ENCODE measurements at places on chromosomes 16 and 17.

DNA sequence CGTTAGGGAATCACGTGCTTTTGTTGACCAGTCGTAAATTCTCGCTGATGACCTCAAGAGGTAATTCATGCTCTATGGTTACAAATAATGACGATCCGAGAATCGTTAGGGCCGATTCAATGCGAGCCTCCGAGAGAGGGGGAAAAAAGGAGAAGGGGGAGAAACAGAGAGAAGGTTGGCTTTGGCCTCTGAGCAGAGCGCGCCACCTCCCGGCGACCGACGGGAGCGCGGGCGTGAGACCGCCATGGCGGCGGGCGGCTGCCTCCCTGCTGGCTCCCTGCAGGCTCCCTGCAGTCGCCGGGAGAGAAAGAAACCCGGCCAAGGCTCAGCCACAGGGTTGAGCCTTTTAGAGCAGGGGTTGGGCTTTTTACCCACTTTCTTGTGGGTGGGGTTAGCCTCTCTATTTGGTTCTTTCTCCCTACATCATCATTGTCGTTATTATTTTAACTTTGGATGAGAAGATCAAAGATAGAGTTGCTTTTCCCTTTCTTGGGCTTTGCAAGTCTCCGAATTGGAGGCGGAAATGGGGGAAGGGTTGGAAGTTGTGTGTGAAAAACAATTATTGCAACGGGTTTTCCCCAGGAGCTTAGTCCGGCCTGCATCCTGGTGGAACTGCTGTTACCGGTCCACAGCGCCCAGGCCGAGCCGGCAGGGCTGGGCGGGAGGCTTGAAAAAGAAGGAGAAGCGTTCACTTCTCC lies 410 bp upstream of the HOXB5 start:
- peak; percentile 80 for DNase-seq

DNA sequence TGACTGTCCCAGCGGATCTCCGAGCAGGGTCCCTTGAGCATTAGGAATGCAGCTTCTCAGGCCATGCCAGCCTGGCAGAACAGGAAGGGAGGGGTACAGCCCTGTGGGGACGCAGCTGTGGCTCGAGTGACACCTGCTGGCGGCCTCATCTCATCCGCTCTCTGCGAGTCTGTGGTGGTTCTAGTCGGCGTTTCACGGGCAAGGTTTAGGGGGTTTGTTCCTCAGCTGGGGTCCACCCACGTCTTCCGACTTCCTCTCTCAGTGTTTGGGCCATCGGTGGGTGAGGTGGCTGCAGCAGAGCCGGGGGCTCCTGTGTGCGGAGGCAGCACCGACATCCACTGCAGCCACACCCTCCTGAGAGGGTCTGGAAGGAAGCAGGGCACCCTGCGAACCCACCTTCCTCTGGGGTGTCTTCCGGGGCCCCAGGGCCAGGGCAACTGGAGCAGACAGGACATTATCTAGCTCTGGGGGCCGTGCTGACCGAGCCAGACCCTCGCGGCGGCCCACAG lies 33.3 kb downstream of the JPH3 start:
- DNase-seq, result peak; percentile 63

GRCh38 chr17:64259426-64259825 lies 3.6 kb downstream of the TEX2 start:
- DNase-seq, result no peak

DNA sequence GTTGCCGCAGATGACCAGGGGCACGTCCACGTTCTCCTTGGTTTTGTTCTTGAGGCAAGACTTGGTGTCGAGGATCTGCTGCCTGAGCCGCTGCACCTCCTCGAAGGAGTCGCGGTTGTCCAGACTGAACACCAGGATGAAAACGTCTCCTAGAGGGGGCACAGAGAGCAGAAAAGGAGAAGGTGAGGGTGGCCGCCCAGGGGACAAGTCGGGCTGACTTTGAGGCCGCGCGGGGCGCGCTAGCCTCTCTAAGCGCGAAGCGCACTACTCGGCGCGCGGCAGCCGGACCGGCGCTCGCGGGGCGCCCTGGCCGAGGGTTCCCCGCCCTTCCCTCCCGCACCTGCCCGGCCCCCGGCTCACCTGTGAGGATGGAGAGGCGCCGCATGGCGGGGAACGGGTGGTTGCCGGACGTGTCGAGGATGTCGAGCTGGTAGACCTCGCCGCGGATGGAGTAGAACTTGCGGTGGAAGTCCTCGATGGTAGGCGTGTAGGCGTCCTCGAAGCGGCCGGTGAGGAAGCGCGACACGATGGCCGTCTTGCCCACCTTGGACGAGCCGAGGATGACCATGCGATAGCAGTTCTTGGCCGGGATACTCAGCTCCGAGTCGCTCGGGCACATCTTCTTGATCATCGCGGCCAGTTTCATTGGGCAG lies 533 bp downstream of the RASD1 start:
- no peak for DNase-seq

DNA sequence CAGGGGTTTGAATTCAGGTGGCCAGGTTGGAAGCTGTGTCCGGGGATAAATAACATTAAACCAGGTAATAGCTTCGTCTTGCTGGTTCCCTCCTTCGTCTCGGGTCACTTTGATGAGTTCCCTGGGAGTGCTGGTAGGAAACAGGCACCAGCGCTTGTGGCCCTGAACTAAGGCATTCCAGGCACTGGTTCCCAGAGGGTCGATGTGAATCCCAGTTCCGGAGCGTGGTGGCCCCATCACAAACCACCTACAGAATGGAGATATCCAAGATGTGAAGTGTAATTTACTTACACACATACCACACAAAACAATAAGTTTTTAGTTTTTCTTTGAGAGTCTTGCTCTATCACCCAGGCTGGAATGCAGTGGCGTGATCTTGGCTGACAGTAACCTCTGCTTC lies 2.6 kb downstream of the JMJD6 start:
- no peak for DNase-seq

DNA sequence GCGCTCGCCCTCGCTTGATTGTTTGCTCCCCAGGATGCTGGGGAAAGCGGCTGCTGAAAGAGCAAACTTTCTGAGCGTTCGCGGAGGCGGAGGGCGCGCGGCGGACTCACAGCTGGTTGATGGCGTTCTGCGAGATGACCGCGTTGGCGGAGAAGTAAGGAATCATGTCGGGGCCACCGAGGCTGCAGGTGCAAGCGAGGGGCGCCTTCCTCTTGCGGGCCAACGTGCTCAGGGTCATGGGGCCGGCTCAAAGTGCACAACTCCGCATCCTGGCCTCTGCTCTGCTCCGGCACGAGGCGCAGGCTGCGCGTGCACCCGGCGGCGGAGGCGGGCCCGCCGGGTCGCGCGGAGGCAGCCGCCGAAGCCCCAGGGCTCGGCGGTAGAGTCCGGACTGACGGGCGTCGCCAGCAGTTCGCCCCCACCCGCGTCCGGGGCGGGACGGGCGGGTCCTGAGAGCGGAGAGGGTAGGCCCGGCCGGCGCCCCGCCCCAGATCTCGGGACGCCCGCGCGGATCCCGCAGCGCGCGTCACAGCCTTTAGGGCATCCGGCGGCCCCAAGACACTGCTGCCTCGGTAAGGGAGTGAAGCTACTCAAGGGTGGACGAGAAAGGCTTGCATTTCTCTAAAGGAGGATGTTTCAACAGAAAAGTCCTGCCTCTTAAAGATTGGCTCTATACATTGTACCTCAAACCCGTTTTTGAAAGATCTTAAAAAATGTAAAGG lies 138.5 kb upstream of the CORO6 start:
- peak; percentile 87 for DNase-seq

DNA sequence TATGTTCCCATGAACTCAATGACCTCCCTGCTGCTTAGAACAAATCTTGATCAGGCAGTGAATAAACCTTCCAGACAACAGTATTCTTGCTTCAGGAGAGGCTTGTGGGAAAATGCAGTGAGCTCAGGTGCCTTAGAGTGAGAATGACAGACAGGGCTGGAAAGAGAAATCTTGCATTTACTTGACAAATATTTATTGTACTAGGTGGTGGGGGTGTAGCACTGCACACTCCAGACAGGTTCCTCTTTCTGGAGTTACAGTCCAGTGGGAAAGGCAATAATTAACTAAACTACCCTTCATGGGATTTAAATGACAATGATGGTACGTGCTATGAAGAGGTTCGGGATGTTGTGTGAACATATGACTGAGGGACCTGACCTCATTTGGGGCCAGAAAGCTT lies 182.9 kb downstream of the SHISA9 start:
- DNase-seq, result no peak

GRCh38 chr16:4788910-4789309 lies 765 bp upstream of the SEPTIN12 start:
- no peak for DNase-seq

DNA sequence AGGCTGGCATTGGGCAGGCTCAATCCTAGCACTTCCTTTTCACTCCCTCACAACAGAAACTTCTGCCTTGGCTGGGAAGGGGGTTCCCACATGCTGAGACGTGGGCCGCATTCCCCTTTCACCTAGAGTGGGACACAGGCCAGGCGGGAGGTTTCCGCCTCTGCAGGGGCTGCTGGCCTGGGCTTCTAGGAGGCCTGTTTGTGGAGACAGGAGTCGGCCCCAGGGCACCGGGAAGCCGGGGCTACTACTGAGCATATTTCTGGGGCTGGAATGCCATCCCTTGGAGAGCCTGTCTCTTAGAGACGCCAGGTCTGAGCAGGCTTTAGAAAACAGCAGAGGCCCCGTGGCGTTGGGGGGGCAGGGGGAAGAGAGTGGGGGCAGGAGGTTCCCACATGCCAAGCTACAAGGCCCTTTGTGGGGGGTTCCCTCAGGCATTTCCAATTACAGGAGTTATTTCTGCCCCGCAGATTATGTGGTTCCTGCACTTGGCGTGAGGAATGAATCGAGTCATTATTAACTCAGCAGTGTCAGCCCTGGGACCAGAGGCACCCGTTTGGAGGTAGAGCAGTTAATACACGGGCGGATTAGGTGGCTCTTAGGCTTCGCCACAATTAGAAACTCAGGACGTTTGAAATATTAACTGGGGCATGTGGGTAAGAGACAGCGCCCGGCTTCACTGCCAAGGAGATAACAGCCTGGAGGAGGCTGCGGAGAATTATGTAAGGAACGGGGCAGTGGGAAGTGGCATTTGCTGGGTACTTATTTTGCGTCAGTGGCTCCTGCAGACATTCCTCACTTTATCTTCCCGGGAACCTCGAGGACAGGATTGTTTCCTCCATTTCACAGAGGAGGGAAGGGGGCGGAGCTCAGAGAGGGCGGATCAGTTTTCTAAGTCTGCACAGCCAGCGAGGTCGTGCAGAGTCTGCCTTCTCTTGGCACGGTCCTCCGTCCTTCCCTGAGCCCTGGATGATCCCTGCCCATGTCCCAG lies 162.5 kb downstream of the MAF start:
- DNase-seq, result no peak

DNA sequence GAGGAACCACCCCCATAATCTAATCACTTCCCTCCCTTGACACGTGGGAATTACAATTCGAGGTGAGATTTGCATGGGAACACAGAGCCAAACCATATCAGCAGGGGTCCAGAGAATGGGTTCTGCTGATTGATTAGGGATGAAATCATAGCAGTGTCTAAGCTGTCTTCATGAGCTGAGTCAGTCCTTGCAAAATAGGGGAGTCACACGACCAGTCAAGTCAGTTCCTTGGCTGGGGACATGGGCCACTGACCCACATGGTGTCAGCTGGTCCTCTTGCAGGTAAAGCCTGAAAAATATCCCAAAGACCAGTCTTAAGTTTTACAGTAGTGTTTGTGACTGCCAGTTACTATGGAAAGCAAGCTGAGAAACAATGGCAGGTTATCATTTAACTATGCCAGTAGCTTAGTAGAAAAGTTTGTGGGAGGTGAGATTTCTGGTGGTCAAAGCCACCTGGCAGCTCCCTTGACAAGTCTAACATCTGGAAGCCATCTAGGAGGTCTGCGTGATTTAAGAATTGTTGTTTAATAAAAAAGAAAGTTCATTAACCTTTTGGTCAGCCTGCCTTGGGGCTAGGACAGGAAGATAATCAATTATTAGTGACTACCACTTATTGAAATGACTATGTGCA lies 15.7 kb upstream of the ATF7IP2 start:
- no peak for DNase-seq

DNA sequence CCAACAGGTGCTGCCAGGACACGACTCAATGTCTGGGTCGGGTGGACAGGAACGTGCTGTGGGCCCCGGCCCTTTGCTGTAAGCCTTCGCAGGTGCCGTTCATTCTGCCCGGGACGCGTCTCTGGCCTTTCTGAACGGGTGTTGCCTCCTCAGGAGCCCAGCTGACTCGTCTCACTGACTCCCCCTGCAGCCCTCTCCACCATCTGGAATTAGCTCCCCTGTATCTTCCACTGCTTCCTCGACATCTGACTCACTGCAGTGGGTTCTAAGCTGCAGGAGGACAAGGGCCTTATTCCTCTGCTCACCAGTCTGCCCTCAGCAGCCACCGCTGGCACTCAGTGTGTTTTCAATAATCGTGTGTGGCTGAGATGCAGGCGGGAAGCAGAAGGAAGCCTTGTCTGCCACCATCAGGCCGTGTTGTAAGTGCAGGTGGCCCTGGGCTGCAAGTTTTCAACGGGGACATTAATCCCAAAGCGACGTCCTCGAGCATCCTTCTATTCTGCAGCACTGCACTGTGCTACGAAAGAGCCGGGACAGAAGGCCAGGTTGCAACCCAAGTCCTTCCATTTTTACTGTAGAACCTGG lies 256.2 kb downstream of the FOXL1 start:
- DNase-seq, result no peak
